ENCODE measurements at places on chromosomes 3 and 15.
A peak's percentile ranks its signal among the peaks of the same experiment; 100 is the strongest.

GRCh38 chr15:52101542-52102323 is 10.8 kb downstream of the BCL2L10 start:
- no peak for DNase-seq

DNA sequence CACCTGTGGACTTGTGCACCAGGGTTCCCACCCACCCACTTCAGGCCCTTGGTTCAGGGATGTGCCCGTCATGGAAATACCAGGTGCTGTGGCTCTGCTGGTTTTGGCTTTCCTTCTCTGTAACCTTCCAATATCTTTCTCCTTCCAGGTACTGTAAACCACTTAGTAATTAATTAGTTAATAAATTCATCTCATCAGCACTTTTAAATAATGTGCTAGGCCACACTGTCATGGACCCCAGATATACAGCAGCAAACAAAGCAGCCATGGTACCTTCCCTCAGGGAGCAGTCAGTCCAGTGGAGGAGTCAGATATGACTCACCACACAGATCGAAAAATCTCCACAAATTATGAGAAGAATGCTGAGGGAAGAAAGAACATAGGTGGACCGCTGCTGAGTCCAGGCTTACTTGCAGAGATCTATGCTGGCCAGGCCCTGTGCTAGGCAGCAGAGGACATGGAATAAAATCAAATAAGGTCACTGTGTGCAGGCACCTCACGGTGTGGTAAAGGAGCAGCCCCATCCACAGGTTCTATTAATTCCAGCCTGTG is 6.8 kb upstream of the GATA2 start:
- DNase-seq, result no peak

DNA sequence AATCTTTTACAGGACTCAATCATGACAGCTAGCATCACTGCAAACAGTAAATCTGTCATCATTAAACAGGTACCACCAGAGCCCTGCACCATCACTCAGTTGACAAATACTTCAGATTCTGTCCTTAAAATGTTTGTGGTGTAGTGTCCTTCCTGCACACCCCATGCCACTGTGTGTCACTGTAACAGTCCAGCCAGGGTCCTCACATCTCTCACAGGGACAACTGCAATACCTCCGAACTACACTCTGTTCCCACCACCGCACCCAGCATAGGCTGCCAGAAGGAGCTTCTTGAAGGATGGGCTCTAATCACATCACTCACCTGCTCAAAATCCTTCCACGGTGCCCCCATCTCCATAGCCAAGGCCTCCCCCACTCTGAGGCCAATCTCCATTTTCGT is 90.2 kb upstream of the FGF12 start:
- no peak for DNase-seq

GRCh38 chr3:85387913-85388505 is 429.2 kb downstream of the CADM2 start:
- DNase-seq, result no peak

GRCh38 chr15:69522361-69522760 is 69.7 kb downstream of the RPLP1 start:
- no peak for DNase-seq

GRCh38 chr3:152026033-152026556 is 152.7 kb downstream of the SUCNR1 start:
- DNase-seq, result no peak

- no peak for DNase-seq
Observed at GRCh38 chr3:13022348-13023234, 50.6 kb downstream of the IQSEC1 start.

GRCh38 chr15:86865920-86866319 is 786.2 kb downstream of the AGBL1 start:
- no peak for DNase-seq

GRCh38 chr3:161673866-161674265 is 177.3 kb downstream of the OTOL1 start:
- DNase-seq, result no peak

DNA sequence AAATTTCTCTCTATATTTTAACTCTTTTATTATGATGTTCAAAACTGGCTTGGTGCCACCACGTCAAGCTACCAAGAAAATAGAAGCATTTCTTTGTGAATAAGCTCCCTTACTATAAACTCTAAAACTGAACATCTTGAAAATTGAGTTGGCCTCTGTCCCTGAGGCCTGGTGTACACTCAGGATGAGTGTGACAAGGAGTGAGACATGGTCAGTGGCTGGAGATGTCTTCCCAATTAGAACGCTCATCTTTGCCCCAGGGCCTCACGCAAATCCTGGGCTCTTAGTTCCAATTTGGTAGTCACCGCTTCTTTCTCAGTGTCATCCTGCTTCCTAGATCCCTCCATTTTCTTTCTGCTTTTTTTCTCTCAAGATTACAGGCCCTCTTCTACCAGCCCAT is 26.2 kb downstream of the SLC2A2 start:
- no peak for DNase-seq

DNA sequence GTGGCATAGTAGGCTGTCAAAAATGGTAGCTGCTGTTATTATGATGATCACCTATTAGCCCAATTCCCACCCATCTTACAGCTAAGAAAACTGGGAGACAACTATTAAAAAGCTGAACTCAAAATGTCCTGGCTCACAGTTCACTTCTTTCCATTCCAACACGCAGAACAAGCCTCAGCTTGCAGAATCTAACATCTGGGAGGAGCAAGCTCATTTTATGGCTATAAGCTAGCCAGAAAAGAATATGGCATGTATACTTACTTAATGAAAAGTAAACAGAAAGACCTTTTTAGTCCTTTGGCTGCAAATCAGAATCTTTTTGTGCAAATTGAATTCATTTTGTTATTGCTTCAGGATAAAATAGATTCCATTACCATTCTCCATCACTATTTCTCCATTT is 34.8 kb upstream of the CFAP20DC start:
- no peak for DNase-seq

- DNase-seq, result no peak
Observed at GRCh38 chr3:10322352-10322710, 1.4 kb upstream of the SEC13 start.

GRCh38 chr15:86155551-86155950 is 75.9 kb downstream of the AGBL1 start:
- no peak for DNase-seq

GRCh38 chr3:105606016-105606415 is 239.3 kb downstream of the ALCAM start:
- DNase-seq, result no peak

DNA sequence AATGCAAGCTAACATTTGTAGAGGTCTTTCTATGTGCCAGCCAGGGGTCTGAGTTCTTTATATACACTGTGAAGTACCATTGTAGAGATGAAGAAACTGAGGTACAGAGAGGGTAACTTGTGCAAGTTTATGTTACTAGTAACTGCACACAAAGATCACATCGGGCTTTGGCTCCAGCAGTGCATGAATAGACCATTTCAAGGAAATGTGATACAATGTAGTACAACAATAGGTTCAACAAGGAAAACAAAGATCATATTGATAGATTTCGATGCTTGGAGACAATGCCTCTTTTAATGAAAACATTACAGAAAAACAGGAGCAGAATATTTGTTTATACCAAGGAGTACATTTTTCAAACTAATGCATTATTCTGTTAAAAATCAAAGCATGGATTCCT is 115.3 kb downstream of the POLR2M start:
- DNase-seq, result no peak

DNA sequence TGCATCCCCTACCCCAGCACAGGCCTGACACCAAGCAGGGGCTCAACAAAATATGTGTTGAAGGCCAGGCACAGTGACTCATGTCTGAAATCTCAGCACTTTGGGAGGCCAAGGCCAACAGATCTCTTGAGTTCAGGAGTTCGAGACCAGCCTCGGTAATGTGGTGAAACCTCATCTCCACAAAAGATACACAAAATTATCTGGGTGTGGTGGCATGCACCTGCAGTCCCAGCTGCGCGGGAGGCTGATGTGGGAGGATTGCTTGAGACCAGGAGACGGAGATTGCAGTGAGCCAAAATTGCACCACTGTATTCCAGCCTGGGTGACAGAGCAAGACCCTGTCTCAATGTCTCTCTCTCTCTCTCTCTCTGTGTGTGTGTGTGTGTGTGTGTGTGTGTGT is 30.7 kb upstream of the CYP11A1 start:
- DNase-seq, result peak; percentile 34

GRCh38 chr3:146881966-146882760 is 277.0 kb upstream of the PLSCR5 start:
- DNase-seq, result no peak

DNA sequence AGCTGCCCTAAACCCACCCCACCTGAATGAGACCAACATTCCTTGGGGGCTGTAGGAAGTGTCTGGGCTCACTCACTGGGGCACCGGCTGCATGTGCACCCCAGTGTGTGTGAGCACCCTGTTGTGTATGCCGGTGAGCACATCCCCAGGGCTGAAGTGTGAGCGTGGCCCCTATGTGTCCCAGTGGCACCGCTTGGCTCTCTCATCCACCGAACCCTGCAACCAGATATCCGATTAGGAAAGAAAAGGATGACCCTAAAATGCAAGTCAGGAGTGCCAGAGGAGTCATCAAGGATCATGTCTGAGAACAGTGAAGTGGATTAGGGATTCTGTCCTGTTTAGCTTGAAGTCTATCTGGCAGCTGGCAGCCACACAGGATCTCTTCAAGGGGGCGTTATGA is 84.0 kb upstream of the ALDH1L1 start:
- no peak for DNase-seq

DNA sequence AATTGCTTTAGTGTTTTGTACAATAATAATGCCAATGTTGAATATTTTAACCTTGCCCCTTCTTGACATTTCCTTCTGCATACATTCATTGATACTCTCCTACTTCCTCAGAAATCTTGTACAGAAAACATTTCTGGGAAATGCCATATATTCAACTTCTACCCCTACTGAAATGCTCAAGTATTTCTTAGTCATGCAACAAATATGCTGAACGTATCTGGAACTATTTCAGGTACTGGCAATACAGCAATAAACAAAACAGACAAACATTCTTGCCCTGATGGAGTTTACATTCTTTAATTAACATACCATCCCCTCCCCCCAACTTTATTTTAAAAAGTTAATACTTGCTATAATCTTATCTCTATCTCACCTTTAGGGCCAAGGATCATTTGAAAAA is 147.2 kb downstream of the STAG1 start:
- DNase-seq, result no peak

GRCh38 chr3:134754768-134755559 is 40.1 kb upstream of the EPHB1 start:
- peak; percentile 44 for DNase-seq
